ENCODE measurements at places on chromosomes 12 and 14.

- no peak for DNase-seq
Observed at GRCh38 chr12:106945261-106945851, 10.4 kb upstream of the TMEM263 start.

DNA sequence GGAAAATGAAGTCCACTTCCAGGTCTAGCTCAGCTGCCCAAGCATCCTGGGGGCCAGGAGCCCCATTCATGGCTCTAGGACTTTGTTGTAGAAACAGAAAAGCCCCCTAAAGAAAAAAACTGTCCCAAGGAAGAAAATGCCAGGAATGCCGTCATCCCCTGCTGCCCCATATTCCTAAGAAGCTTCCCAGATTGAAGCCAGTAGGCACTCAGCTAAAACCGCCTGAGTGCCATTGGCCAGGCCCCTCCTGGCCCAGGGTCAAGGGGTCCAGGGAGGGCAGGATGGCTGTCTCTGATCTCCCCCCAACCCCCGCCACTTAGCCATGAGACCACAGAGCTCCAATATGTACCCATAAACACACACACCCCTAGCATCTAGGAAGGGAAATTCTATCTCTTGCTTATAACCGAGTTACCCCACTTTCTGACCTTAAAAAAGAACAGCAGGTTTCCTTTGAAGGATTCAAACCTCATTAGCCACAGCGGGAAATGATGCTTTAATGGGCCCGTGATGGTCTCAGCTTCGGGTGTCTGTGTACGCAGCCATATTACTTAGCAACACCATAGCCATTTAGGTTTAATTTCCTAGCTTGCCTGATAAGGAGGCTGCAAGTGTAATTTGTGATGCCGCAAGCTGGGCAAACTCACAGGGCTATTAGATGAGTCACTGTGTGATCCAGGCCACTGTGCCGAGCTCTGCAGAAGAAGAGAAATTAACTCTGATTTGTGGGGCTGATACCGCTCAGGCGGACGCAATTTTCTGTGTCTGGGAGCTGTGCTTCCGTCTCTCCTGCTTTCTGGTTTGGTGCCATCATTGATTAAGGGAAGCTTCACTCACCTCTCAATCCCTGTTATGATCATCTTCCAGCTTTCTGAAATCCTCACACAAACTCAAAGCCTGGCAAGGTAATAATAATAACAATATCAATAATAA lies 84.2 kb downstream of the GCH1 start:
- no peak for DNase-seq

GRCh38 chr12:106194351-106194750 lies 53.5 kb downstream of the CKAP4 start:
- no peak for DNase-seq

DNA sequence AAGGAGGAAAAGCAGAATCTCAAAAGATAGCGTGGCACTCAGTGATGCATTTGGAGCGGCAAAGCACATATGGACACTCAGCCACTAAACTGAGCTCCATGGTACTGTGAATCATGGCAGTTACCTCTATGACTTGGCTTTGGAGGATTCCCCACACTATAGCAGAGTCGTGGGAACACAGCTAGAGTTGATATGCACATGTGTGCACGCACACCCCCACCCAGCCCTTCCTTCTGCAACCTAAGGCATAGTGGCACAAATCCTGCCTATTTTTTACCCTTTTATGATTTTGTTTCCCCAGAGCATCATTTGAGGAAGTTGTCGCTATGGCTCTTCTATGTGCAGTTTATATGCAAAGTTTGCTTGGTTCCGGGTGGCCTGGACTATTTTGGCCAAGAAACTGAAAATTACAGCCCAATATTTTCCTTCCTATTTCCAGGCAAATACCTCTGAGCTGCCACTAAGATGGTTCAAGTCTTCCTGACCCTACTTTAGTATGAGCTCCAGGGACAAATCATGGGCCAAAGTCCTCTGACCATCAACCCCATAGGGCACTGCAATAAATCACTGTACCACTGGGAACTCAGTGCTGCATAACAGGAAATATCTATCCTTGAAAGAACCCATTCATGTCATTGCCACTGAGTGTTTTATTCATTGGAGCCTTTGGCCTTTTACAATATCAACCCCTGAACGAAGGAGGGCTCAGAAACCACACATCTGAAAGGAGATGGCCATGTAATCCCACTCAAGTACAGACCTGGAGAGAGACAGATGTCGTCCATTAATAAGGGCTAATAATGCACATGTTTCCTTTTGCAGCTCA lies 177.5 kb downstream of the EGLN3 start:
- no peak for DNase-seq

DNA sequence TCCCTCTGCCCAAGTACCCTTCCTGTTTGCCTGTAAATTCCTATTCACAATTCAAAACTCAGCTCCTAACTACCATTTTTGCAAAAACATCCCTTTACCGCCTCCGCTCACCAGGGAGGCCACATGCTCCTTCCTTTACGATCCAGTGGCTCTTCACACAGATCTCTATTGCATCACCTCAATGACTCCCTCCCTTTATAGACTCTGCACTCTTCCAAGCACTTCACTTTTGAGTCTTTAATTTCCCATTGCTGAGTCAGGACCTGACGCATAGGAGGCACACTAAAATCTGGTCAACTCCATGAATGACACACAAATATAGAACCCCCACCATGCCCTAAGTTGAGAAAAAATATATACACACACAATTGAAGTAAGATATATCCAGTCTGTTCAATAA lies 45.9 kb downstream of the PPP1R13B start:
- no peak for DNase-seq

- no peak for DNase-seq
Observed at GRCh38 chr14:35783699-35784098, 25.4 kb downstream of the RALGAPA1 start.

GRCh38 chr14:76329154-76329928 lies 46.6 kb upstream of the ESRRB start:
- no peak for DNase-seq

DNA sequence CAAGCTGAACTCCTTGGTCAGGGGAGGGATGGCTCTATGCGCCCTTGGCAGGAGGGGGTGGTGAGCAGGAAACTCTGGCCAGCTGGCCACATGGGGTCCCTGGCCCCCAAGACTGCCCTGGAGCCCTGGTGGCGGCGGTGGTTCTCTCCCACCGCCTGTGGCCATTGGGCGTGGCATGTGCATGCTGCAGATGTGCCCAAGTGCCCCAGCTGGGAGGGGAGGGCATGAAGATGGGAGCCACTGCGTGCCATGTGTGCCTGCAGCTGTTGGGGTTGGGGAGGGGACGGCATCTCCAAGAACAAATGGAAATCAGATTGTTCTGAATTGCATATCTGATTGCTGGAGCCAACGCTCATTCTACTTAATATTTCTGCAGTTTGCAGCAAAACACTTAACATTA lies 115.7 kb upstream of the IGF1 start:
- no peak for DNase-seq

DNA sequence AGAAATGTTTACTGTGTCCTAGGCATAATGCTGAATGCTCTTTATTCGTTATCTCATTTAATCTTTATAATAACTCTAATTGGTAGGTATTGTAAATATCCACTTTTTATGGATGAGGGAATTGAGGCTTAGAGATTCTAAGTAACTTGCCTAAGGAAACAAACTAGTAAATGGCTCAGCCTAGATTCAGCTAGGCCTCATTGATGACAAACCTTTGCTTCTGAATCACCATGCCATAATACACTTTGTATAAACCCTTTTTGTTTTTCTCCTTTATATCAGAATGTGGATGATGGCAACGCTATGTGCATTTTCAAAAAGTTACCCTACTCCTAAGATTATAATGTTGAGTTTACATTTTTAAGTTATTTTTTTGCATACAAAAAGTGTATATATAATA lies 34.0 kb downstream of the MNAT1 start:
- no peak for DNase-seq

DNA sequence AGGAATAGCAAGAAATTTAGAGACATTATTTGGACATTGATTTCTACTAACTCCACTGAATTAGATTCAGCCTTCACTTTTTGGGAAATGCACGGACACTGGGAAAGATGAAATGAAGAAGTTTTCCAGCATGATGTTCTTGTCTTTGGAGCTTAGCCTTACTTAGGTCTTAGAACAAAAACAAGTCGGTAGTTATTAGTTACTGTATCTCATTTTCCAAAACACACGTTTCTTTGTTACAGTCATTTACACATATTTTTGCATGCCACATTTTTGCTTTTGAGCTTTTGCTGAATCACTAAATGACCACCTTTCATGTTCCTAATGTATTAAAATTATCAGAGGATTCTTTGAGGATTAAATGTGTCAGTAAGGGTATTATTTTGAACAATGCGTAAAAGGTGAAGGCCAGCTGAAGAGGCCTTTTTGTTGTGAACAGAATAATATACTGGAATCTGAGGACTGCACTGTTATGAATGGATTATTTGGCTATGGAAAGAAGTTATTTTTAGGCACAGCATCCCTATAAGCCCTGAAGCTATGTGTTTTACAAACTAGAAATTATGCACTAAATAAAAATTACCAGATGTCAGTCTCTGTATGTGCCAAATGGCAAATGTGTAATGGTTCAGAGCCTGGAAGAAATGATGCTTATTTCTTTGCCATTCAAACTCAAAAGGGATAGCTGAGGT lies 138.2 kb downstream of the SRGAP1 start:
- no peak for DNase-seq

DNA sequence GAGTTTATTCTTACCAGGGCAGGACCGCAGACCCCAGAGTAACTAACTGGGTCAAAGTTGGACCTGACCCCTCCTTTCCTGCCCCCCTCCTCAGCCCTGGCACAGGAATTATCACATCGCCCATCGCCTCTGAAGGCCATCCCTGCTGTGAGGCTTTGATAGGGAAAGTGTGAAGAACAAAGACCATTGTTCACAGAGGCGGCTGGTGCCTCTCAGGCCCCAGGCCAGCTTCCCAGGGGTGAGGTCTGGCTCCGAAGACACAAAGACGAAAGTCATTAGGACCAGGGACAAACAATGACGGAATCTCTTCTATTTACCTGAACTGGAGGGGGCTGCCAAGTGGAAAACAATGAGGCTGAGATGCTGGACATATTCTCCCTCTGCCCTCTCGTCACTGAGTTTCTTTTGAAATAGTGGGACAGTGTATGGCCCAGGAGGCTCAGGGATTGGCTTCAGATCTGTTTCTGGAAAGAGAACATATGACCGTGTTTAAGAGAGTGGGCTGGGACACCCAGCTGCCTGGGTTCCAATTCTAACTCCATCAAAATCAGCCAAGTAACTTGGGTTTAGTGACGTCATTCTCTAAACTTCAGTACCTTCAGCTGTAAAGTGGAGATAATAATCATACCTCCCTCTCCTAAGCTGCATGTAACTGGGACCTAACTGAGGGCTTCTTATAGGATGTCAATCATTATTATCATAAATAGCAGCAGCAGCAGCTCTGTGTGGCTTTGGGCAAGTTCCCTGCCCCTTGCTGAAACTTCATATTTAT lies 769.4 kb downstream of the MED13L start:
- DNase-seq = no peak

- DNase-seq = no peak
Observed at GRCh38 chr14:55717621-55718020, 137.6 kb downstream of the KTN1 start.

DNA sequence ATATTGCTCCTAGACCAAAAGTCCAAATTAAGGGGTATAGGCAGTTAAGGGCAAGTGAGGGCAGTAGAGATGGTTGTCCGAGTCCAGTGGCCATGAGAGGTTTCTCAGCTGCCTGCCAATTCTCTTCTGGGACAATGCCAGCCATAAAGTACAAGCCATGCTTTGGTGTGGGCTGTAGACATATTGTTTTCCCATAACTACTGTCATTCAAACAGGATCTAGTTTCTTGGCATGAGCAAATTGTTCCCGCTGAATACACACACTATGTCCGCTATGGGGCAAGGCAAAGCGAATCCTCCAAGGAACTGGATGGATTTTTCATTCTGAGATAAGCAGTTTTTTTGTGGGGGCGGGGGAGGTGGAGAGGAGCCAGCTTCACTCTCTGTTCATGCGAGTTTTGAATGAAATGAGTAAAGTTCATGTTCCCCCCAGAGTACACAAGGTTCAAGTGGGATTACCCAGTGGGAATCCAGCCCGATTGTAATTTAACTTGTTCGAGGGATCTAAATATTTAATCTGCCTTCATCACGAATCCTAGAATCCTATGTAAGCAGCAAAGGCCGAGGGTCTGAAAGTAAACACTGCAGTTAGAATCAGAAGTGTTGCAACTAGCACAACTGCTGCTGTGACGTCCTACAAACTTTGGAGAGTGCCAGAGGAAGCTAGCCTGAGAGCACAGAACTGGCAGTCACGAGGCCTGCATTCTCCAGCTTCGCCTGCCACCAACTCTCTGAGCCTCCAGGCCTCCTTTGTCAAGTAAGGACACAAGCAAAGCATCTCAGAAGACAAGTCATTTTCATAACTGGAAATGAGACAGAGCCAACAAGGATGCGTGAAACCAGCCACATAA lies 137.0 kb downstream of the CRADD start:
- DNase-seq = no peak

- DNase-seq = no peak
Observed at GRCh38 chr14:28163233-28163632, 603.4 kb upstream of the FOXG1 start.

GRCh38 chr12:52865090-52865944 lies 16.5 kb upstream of the KRT78 start:
- DNase-seq = no peak
